ENCODE measurements at places on chromosomes 5 and 9.

GRCh38 chr9:124012368-124013301, 1.1 kb downstream of the LHX2 start:
- no peak for DNase-seq

DNA sequence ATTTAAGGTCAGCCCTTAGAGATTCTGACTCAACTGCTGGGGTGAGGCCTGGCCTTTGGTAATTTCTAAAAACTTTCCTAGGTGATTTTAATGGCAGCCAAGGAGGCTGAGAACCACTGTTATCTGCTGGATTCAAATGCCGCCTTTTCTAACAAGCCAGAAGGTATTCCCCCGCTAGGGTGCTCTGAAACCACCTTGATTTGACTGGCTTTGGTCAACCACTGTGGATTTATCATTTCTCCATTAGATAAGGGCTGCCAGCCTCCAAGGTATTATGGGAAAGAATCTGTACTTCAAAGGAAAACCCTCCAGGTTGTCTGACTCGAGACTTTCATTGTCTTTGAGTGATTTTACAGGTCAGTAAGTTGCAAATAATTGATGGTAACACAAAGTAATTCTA, 4.3 kb downstream of the ANXA6 start:
- DNase-seq = no peak

GRCh38 chr9:125521462-125522327, 185.3 kb downstream of the MAPKAP1 start:
- DNase-seq = peak; percentile 60

GRCh38 chr9:137269231-137269772, 8.2 kb upstream of the TOR4A start:
- DNase-seq = no peak

- DNase-seq = no peak
These were observed 16.2 kb upstream of the NDUFB6 start for GRCh38 chr9:32589083-32589723.

DNA sequence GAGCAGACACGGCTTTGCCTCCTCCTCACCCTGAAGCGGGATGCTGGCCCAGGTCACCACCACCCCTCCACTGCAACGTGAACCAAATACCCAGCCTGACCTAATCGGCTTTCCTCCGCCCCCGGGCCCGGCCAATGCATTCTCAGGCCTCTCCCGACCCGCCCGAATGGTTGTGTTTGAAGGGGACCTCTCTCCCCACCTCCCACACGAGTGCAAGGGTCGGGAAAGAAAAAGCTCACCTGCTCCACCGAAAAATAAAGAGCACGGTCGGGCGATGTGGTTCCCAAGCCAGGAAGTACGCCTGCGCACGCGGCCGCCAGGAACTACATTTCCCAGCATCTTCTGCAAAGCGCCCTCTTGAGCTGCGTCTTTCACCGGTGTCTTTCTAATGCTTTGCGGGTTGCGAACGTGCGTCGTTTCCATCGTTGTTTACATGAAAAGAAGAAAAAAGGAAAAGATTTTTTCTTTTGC, at the start of gene ZNF883:
Gene ZNF883 (minus strand): TSS at position 282 of the 471 bp plus-strand sequence.
- peak; percentile 20 for DNase-seq
